ENCODE measurements at places on chromosomes 1 and 21.

DNA sequence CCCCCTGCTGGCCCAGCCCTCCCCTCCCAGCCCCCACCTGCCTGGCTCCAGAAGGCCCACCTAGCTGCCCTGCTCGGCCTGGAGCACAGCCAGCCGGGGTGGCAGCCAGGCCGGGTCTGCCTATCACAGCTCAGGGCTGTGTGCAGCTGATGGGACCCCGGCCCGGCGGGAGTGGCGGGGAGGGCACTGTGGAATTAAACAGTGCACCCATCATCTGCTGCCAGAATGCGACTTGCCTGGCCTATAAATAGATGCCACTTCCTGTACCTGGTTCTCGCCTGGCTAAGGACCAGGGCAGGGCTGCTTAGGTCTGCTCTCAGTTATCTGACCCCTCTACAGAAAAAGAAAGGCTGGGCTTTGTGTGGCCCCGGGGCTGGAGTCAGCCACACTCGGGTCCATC, 98.2 kb upstream of the VAMP3 start:
- DNase-seq, result no peak

DNA sequence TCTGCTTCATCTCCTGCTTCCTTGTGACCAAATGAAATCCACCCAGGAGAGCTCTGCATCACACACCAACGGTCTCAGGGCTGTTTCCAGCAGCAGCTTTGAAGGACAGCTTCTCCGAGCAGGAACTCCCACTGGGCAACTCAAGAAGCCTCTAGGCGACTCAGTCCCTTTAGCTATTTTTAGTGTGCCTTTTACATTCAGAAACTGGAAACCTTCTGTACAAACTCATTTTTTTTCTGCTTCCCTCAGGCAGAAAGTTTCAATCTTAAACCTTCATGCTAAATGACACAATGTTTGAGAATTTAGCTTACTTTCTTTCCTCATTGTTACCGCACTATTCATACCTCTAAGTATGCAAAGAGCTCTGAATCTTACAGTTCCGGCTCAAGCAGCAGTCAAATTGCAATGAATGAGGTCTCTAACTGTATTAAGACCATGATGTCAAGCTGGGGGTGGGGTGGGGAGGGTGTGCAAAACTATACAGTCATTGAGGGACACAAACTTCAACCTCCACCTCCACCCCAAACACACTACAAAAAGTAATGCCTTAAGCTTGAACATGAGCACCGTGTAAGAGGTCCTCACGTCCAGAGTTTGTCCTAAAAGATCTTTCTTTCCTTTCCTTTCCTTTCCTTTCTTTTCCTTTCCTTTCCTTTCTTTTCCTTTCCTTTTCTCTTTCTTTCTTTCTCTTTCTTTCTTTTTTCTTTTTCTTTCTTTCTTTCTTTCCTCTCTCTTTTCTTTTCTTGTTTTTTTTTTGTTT, 16.4 kb upstream of the TARBP1 start:
- no peak for DNase-seq

DNA sequence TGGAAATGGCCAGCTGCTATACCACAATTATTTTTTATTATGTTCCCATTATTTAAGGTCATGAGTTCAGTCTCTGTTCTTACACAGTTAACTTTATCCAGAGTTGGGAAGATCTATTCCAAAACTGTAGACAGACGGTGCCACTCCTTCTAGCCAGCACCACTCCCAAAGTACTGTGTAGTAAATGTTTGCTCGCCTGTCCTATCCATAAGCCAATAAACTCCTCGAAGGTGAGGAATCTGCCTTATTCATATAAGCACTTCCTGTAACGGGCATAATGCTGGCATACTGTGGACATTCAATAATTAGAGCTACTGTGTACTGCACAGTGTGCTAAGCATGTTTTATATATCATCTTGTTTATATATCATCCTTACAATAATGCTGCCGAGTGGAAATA, 26.1 kb upstream of the STMN1 start:
- DNase-seq, result no peak

DNA sequence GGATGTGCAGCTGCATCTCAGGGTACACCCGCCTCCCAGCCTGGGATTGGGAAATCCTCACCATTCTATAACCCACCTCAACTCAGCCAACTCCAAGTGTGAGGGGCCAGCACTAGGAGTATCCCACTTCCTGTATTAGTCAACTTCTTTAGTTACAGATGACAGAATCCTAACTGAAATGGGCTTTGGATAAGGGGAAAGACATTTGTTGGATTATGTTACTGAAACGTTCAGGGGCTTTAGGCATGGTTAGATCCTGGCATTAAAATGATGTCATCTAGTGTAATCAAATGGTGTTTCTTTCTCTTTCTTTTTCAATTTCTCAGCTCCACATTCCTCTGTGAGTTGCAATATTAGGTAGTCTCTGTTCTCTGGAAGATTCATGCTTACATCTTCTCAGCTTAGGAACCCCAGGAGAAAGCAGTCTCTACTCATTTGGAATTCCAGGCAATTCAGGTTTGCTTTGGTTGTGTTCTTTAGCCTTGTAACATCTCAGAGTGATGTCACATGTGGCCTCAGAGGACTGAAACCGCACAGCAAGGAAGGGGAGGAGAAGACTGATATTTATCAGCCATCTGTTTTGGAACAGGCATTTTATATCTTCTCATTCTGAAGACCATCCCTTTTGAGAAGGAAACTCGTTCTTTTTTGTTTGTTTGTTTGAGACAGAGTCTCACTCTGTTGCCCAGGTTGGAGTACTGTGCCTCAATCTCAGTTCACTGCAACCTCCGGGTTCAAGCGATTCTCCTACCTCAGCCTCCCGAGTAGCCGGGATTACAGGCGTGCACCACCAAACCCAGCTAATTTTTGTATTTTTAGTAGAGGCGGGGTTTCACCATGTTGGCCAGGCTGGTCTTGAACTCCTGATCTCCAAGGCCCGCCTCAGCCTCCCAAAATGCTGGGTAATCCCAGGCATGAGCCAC, 18.9 kb upstream of the TMEM54 start:
- DNase-seq, result no peak

DNA sequence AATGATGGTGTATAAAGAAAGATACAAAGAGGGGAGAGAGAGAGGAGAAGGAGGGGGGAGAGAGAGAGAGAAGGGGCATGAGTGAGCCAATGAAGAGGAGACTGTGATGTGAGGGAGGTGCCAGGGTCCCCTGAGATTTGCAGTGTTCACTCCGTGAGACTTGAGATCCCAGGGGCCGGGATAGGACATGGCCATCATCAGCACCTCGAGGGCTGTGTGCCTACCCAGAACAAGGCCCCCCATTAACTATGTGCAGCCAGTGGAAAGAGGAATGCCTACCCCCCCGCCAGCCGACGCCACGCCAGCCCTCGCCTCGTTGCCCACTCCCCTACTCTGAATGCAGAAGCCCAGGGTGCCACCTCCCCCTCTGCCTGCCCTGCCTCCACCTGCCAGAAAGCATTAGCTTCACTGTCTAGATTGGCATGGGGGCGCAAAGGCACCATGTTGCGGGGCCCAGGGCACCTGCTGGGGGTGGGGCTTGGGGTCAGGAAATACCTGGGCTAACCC, 14.8 kb downstream of the LGR6 start:
- DNase-seq, result no peak

- DNase-seq, result no peak
Measured at GRCh38 chr1:17646444-17647280, 107.2 kb downstream of the ARHGEF10L start.

DNA sequence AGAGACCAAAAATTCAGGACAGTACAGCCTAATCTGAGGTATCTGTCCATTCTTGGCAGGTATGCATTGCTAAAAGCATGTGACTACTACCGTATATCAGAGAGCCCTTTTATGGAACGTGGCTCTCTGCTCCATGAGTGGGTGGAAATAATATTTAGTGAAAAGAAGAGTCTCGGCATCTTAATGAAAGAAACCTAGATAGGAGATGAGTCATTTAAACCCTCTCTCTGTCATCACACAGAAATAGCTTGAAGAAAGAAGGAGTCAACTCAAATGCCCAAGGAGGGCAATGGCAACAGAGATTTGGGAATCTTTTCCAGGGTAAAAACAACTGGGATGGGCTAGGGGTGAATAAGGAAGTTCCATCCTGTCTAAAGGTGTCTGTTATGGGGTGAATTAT, 528.2 kb downstream of the SMYD3 start:
- DNase-seq, result no peak

DNA sequence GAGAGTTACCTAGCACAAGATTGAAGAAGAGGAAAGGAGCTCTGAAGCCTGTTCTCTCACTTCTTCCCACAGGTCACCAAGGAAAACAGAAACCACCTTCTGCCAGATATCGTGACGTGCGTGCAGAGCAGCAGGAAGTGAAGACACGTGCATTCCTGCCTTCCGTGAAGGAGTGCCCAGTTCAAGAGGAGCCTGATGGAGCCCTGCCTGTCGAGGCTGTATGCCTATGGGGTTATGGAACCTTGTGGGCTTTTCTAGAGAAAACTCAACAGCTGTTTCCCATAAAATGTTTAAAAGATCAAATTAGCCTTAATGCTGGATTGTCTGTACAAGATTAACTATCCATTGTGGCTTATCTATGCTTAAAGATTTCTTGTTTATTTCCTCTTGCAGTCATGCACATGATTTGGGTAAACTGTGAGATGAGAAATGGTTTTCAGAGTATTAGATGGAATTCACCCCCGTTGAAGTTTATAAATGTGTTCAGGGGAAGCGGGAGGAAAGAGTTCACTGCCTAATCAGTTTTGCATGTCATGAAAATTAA, 27.8 kb downstream of the NTPCR start:
- no peak for DNase-seq

GRCh38 chr1:204198348-204199340, 2.4 kb upstream of the KISS1 start:
- DNase-seq, result no peak

- DNase-seq, result no peak
Measured at GRCh38 chr1:206495493-206496046, 11.8 kb upstream of the RASSF5 start.

GRCh38 chr1:57451516-57451915, 27.7 kb upstream of the DAB1 start:
- no peak for DNase-seq

DNA sequence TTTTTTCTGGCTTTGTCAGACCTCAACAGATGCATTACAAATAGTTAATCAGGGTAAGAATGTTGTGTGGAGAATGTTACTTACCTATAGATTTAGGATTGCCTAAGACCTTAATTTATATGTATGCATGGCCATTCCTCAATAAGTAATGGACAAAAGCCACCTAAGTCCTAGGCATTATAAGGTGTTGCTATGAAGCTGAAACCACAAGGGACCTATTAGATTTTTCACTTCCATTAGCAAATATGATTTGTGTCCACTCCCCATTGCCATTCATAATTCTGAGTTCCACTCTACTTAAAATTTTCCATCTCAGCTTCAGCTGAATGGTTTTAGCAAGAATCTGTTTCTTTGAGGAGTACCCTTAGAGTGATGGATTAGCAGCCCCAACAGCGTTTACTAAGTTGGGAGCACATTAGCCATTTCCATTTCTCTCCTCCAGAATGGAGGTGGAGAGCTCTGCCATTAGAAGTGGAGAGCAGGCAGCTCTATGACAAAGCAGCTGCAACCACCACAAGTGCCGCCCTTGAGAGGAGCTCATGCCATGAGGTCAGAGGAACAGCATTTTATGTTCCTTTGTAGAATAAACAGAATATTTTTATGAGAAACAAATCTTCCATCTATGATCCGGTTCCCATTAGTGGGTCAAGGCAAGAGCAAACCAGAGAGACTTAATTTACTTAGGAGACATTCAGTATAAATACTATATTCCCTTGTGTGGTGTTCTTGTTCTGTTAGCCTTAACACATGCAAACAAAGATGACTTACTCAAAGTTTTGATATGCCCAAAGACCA, 28.9 kb upstream of the C1orf87 start:
- no peak for DNase-seq

DNA sequence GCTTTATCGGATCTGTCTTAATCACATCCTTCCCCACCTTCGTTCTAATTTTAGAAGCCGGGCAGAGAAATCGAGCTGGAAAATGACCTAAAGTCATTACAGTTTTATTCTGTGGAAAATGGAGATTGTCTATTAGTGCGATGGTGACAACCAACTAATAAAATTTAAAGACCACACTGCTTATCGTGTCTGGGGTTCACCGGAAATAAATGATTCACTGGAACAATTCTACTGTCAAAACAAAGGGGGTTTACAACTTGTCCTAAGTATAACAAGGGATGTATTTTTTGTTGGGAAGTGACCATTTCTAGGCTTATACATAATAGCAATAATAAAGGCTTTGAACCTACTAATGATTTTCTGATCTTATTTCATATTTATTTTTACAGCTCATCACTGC, 55.6 kb downstream of the B3GALNT2 start:
- no peak for DNase-seq

DNA sequence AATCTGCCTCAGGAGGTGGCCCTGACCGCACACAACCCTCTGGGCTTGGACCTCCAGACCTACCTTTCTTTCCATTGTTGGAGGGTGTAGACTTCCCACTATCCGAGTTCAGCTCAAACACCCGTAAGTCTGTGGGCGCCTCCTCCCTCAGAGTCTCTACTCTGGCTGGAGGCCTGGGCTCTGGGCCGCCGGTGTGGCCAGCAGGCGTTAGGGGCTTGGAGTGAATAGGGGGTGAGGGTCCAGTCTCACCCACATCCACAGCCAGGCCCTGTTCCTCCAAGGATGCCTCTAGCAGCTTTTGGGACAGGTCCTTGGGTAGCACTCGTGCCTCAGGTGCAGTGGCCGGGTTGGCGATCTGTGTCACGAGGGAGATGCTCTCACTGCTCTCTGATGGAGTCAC, 13.9 kb downstream of the TSSK3 start:
- no peak for DNase-seq

- no peak for DNase-seq
Measured at GRCh38 chr1:43547538-43548072, 16.9 kb downstream of the PTPRF start.

GRCh38 chr21:15526798-15527197, 203.0 kb upstream of the USP25 start:
- DNase-seq, result no peak

GRCh38 chr1:155218854-155219591, 10.5 kb downstream of the MTX1 start:
- DNase-seq, result peak; percentile 72

DNA sequence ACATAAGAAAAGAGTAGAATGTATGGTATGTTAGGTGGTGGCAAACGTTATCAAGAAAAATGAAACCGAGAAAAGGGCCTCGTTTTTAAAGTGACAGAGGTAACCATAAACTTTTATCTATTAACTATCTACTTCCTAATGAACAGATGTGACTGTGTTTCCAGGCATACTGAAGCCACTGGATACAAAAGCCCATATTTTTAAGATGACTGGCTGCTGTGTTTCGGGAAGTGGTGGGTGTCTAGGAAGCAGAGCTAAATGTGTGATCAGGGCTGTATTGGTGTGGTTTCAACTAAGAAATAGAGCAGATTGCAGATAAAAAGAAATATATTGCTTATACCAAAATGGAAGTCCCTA, 71.8 kb downstream of the CHRM3 start:
- DNase-seq, result no peak

All from right renal cortex interstitium (tissue), 3 donors.